ENCODE measurements at places on chromosomes 7 and 10. TPM values are rescaled to one million over a fixed set of nuclear protein-coding genes. Genes with fewer than 3 reads are reported as not detected.

Gene IQCE
- total RNA-seq = 4.9 TPM

Gene CUBN
- total RNA-seq = 0.04 TPM

Gene VGF
- total RNA-seq = 7.4 TPM

Gene CTAGE15
- total RNA-seq = 0.61 TPM

Gene NPY
- 1.0 TPM for total RNA-seq

Gene CALHM1
- total RNA-seq = 0.34 TPM

All from H1 (cell line).